ENCODE measurements at places on chromosomes 7 and 10.

DNA sequence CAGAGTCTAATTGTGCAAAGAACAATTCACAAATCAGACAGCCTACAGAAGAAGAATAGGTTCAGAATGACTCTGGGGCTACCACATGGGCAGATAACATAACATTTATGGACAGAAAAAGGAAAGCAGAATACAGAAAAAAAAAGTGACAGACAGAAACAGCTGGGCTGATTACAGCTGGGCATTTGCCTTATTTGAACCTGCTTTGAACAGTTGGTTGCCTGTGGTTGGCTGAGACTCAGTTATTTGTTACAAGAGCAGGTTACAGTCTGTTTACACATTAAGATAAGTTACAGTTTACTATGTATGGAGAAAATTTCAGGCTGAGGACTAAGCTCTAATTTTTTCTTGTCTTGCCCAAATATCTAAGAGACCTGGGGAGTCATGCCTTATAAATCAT is 327.2 kb downstream of the GALNT17 start:
- no peak for DNase-seq

GRCh38 chr10:71644307-71645180 is 75.0 kb downstream of the C10orf105 start:
- no peak for DNase-seq

DNA sequence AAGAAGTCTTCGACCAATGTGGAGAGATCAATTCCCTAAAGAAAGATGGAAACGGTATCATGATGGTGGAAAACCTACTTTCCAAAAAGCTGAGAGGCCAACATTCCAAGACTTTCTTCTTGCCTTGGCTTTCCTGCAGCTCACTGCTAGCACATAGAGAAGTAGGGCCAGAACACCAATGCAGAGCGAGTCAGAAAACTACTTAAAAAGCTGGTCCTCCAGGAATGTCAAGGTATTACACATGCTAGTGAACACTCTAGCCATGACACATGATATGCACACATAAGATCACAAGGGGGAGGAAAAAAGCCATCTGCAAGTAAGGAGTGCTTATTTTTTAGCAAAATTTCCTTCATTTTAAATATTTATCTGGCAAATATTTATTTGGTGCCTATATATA is 22.7 kb downstream of the GPAM start:
- DNase-seq = no peak

DNA sequence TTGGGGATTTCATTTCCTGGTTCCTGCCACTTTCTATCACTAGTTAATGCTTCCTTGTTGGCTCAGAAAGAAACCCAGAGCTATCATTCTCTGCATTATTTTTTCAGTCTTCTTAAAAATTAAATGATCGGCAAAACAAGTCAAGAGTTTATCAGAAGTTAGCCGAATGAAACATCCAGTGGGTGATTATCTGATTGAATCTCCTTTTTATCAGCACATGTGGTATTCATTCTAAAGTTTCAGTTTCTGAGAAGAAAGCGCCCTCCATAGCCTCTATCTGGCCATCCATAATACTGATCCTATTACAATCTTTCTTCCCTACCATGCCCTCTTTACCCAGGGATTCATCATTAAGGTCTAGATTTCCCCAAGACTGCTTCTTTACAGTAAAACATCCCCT is 71.8 kb downstream of the OSBPL3 start:
- no peak for DNase-seq

GRCh38 chr10:105986486-105986885 is 1178.0 kb downstream of the SORCS1 start:
- no peak for DNase-seq

DNA sequence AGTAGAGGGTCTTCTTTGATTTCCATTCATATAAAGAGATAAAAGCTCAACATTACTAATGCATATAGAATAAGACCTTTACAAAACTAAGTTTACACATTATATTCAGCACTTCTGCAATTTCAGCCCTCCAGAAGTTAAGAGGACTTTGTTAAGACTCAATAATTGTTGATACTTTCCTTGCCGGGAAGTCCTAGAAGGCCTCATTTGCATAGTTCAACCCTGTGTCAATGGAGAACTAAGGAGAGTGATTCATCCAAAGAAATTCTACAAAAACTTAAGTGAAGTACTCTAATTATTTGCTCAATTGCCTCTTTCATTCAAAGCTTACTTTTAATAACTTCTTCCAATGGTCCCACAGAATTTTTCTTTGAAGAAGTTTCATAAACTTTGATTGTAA is 1060.3 kb upstream of the CELF2 start:
- DNase-seq = no peak

DNA sequence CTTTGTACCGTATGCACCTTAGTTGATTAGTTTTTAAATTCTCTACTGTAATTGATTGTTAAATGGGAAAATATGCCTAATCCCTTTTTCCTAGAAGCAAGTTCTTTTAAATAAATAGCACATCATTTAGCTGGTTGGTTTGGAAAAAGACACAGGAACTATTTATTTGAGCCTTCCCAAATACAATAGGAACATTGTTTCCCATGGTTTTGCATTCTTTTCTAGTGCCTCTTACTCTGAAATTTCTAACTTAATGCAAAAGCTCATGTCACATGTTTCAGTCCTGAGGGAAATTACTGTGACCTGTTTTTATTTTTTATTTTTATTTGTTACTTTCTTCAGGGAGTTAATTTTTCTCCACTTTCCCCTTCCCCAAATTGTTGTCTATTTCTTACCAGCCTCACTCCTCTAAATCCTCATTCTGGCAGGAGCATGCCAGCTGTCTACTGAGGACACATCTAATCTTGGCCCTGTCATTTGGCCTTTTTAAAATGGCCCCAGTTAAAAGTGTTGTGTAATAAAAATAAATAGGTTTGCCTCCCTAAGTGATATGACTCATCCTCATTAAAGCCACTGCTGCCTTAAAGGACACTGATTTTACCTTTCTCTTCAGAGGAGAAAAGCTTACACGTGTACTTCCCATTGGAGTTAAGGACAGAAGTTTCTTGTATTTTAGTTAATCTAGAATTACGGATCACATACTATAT is 94.5 kb downstream of the PPP1R3A start:
- DNase-seq = no peak

DNA sequence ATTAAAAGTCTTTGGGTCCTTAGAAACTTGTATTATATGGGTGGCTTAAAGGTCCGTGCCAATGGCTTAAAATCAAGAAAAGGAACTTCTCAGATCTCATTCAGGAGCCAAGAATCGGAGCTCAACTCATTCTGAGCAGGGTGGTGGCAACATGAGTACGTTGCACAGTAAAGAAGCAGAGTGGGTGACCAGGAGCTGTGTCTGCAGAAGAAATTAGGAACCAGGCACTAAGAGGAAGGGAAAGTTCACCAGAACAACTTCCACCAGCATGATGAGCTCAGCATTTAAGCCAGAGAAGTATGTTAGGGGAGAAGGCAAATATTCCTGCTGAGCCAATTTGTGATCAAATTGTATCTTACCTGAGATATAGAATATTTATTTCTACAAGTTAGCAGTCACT is 236.0 kb upstream of the NRP1 start:
- DNase-seq = no peak

DNA sequence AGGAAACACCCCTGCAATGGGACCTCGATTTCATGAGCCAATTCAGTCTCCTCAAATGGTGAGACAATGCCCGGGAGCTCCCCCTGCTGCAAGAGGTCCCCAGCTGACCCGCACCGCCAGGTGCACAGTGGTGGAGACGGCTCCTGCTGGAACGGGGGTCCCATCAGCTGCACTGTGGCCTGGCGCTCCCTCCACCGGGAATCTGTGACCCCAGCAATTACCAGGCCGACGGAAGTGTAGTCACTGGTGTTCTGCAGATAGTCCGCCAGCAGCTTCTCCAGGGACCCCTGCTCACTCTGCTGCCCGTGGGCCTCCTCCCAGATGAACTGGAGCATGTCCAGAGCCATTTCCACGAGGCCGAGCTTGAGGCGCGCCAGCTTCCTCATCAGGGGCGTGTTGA is 64.9 kb upstream of the NKX6-2 start:
- no peak for DNase-seq

- no peak for DNase-seq
Observed at GRCh38 chr7:41817386-41817785, 114.5 kb upstream of the INHBA start.

DNA sequence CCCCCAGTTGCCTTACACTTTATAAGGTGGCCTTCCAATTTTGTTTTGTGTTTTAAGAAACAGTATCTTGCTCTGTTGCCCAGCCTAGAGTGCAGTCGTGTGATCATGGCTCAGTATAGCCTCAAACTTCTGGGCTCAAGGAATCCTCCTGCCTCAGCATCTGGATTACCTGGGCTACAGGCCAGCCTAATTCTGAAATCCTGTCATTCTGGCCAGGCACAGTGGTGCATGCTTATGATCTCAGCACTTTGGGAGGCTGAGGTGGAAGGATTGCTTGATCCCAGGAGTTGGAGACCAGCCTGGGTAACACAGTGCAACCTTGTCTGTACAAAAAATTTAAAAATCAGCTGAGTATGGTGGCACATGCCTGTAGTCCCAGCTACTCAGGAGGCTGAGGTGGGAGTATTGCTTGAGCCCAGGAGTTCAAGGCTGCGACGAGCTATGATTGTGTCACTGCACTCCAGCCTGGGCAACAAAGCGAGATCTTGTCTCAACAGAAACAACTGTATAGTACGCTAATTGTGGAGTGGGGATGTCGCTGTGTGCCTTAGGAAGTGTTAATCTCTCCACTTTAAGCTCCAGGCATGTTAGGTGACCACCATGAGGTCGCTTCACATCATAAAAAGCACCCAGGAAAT is 24.7 kb upstream of the RBM33 start:
- DNase-seq = no peak

DNA sequence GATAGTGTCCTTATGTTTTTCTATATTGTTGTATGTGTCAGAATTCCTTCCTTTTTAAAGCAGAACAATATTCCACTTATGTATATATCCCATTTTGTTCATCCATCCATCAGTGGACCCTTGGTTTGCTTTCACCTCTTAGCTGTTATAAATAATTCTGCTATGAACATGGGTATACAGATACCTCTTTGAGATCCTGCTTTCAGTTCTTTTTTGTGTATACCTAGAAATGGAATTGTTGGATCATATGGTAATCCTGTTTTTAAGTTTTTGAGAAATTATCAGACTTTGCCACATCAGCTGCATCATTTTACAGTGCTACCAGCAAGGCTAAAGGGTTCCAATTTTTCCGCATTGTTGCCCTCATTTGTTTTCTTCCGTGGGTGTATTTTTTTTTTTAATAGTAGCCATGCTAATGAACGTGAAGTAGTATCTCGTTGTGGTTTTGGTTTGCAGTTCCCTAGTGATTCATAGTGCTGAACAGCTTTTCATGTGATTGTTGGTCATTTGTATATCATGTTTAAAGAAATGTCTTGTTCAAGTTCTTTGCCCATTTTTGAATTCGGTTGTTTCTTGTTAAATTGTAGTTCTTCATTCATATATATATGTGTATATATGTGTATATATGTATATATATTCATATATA is 87.8 kb downstream of the LCOR start:
- DNase-seq = no peak

- DNase-seq = no peak
Observed at GRCh38 chr10:10295537-10295936, 722.1 kb upstream of the CELF2 start.

GRCh38 chr10:126843299-126843934 is 61.8 kb upstream of the DOCK1 start:
- no peak for DNase-seq

DNA sequence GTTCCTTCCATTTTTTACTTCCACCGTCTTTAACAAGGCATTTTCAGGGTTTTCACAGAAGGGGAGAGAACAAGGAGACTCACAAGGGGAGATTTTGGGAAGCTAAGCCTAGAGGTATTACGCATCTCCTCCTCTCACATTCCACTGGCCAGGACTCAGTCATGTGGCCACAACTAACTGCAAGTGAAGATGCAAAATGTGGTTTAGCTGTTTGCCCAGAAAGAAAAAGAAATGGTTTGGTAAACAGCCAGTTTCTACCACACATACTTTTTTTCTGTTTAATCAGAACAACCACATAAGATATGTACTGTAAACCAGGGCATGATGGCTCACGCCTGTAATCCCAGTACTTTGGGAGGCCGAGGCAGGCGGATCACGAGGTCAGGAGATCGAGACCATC is 21.4 kb upstream of the HELLS start:
- no peak for DNase-seq

GRCh38 chr7:47604496-47604890 is 22.6 kb upstream of the TNS3 start:
- no peak for DNase-seq

DNA sequence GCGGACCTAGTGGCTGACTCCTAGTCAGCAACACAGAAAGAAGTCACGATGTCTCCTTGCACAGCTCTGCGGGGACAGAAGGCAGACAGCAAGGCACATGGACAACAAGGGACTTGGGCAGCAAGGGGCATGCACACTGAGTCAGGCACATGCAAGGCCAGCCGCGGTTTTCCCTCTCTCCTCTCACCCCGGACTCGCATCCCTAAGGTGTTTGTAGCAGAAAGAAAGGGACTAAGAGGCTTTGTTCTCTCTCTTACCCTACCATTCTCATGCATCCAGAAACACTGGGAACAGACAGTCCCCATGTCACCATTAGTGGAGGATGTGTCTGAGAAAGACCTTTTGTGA is 193.3 kb upstream of the PHF14 start:
- no peak for DNase-seq

- DNase-seq = no peak
Observed at GRCh38 chr7:130957137-130957513, 223.1 kb upstream of the KLF14 start.

DNA sequence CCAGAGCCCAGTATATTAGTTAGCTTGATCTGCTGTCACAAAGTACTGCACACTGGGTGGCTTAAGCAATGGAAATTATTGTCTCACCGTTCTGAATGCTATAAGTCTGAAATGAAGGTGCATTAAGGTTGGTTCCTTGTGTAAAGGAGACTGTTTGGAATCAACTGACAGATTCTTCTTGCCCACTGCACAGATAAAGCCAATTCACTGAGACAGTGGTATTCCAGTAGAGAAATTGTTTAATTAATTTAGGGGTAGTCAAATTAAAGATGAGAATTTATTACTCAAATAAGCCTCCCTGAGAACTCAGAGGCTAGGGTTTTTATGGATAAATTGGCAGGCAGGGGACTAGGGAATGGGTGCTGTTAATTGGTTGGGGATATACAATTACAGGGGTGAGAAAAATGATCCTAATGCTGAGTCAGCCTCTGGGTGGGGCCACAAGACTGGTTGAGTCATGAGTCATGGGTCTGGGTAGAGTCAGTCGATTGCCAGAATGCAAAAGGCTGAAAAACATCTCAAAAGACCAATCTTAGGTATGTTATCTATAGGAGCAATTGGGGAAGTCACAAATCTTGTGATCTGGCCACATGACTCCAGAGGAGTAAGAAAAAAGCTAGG is 23.5 kb upstream of the SAMD9L start:
- no peak for DNase-seq

- no peak for DNase-seq
Observed at GRCh38 chr7:27389496-27389895, 146.9 kb downstream of the EVX1 start.
